ENCODE measurements at places on chromosomes 13 and 19.
A peak's percentile ranks its signal among the peaks of the same experiment; 100 is the strongest.

- DNase-seq: no peak
Observed at GRCh38 chr19:54477650-54478049, 4.6 kb upstream of the CDC42EP5 start.

DNA sequence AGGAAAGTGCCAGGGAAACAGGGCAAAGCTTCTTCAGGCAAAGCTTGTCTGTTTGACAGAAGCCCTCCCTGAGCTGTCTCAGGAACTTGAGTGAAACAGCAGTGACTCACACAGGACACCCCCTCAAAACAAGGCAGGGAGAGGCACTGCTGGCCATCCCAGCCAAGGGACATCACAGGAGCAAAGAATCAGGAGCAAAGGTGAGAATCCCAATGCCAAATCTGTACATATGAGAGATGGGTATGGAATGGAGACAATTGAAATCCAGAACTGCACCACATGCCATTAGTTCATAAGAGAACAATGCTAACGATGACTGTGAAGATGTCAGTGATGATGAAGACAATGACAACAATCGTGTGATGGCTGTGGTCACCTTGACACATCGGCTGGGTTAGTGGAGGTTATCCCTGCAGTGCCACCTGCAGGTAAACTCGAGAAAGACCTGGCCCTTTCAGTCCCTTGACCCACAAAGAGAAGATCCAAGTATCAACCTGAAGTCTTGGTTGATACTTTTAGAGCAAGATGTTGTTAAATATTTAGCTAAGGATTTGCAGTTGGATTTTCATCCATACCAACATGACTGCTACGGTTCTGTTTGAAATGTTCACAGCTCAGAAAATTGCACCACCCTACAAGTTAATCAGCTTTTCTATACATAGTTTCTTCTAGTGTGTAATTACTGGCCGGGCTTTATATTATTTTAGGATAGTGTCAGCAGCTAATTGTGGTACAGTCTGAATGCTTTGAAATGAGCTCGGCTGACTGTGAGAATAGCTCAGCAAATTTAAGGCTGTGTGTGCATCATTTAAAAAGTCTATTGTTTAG lies 42.0 kb upstream of the IPO5 start:
- DNase-seq: peak; percentile 36

DNA sequence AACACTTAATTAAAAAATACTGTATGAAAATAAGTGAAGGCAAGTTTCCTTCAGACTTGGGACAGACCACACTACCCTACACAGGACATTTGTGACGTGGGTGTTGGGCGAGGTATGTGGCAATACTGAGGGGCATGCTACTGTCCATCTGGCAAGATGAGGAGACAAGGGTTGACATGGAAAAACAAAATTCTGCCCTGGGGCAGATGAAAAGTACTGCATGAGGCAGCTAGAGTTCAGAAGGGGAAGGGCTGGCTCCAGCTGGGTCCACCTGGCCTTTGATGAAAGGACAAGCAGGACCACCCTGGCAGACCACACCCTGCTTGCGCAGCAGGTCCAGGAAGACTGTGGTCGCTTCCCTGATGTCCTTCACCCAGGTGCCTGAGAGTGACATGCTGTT lies 43.2 kb downstream of the LATS2 start:
- no peak for DNase-seq

- DNase-seq: no peak
Observed at GRCh38 chr19:16928916-16929315, 40.1 kb downstream of the F2RL3 start.

DNA sequence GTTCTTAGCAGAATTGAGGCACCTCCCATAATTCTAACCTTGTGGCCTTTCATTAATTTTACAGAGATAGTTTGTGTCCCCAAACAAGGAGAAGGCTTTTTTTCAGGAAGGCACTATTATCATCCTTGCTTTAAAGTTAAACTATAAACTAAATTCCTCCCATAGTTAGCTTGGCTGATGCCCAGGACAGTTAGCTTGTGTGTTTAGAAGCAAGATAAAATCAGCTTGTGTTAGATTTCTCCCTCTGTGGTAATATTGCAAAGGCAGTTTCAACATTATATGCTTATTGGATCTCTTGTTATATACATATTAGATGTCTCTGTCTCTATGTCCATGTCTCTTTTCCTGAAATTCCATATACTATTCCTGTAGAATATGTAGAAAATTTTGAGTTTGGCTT lies 342.7 kb downstream of the TBC1D4 start:
- DNase-seq: no peak

- no peak for DNase-seq
Observed at GRCh38 chr13:108451121-108451520, 178.3 kb upstream of the MYO16 start.

GRCh38 chr19:920051-920864 lies 3.1 kb downstream of the KISS1R start:
- DNase-seq: no peak

DNA sequence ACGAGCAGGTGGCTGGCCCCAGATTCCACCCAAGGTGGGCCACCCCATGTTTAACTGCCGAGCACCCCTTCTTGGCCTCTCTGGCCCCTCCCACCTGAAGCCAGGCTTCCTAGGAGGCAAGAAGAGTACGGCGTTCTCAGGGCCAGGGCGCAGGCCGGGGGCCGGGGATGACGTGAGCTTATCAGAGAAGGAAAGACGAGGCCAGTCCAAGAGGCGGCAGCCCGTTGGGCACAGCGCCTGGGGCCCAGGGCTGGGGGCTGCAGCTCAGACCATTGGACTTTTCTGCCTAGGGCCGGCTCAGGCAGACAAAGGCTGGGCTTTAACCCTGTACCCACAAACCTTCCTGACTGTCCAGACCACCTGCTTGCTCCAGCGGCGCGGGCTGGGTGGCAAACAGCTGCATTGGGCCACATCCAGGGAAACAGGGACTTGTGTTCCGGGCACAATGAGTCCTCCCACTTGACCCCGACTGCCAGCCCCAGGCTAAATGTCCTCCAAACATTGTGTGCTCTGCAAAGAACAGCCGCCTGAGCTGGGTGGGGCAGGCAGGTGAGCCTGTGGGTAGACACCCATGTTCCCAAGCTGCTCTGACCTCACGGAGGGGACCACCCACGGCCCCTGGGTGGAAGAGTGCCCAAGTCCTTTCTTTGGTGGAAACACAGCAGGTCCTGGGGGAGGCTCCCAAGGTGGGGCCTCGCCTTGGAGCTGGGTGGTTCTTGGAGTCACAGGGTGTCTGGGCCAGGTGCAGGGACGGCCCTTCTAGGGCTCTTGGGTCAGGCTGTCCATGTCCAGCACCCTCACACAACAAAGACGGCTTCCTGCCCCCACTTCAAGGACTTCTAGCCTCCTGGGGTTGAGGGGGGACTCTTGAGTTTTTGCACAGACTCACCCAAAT lies 21.9 kb downstream of the COMP start:
- no peak for DNase-seq

DNA sequence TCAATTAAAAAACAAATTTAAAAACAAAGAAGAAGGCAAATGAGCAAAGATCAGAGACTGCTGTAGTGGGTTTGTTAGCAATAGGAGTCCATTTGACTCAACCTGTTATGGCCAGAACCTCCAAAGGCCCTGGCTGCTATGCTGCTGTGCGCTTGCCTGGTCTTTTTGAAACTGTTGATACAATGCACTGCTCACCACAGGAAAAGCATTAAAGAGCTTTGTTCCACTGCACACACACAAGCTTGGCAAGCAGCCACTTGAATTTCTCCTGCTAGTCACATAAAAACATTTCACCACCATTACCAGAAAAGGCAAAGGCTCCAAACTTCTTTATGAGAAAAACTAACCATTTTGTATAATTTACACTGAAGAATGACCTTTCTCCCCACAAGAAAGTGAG lies 132.2 kb downstream of the FREM2 start:
- no peak for DNase-seq

DNA sequence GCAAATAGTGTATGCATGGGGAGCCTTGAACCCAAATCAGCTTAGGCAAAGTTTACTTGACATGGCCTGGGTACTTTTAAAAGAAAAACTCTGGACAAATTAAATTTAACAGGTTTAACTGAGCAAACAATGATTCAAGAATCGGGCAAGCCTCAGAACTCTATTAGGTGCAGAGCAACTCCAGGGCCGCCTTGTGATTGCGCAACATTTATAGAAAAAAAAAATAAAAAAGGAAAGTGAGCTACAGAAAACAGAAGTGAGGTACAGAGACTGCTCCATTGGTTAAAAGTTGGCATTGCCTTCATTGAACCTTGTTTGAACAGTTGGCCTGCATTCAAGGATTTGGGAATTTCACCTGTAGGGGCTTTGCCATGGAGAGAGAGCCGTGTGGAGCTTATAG lies 421.0 kb upstream of the TSHZ3 start:
- DNase-seq: no peak

DNA sequence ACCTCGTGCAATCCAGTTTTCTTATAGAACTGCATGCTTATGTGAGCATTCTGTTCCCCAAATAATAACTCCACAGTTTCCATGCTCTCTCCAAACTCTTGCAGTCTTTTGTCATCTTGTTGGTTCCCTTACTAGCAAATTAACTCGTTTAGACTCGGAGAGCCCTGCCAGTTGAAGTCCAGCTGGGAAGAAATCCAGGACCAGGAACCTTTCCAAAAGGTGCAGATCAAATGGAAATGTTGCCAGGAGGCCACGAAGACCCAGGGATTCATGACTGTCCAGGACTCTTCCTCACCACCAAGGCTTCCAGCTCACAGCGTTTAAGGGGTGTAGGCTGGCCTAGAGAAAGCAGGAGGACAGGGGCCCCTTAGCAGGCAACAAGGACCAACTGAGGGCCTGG lies 2.1 kb upstream of the TDRD12 start:
- DNase-seq: no peak

DNA sequence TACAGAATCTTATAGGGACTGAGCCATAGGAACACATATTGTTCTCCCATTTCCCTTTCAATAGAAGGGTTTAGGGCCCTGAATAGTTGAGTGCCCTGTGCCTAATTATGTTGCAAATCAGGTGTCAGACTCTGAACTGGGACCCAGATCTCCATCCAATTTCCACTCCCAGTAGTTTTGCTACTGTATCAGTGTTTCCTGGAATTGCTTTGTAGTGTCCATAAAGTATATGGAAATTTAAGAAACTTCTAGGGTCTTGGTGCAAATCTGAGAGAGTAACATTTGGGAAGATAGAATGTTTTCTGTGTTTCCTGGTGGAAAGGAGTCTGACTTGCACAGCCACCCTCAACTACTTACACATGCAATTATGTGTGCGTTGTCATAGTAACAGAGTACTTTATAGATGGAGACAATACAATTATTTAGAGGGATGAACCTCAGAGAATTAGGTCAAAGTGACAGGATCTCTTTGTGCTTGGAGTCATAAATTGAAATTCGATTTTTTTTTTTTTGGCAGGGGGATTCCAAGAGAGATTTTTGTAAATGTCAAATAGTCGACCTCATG lies 646 bp upstream of the SLC10A2 start:
- no peak for DNase-seq

DNA sequence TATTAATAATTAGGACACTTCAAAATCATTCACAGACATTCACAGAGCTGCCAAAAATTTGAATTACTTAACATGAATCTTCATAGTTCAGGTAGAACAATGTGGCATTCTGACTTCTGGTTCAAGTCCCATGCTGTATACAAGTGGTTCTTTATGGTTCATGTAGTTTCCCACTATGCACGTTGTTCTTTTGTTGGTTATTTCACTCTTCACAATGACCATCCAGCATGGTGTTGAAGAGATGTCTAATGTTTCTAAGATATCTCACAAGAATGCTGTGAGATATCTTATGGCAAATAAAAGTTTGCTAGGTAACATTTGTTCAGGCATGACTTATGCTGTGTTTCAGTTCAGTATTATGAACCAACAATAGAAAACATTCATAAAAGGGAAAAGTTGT lies 88.2 kb upstream of the SLITRK6 start:
- DNase-seq: no peak

DNA sequence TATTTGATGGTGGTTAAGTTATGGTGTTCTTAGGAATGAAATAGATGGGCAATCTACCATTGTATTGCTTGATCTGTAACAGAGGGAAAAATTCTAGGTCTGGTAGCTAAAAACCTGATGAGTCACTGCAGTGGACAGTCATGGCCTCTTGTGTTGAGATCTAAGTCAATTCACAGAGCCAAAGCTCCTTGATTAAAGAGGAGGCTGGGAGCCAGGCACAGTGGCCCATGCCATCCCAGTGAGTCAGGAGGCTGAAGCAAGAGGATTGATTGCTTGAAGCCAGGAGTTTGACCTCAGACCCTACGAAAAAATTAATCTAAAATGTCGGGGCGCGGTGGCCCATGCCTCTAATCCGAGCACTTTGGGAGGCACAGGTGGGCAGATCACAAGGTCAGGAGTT lies 67.1 kb upstream of the KPNA3 start:
- DNase-seq: no peak

DNA sequence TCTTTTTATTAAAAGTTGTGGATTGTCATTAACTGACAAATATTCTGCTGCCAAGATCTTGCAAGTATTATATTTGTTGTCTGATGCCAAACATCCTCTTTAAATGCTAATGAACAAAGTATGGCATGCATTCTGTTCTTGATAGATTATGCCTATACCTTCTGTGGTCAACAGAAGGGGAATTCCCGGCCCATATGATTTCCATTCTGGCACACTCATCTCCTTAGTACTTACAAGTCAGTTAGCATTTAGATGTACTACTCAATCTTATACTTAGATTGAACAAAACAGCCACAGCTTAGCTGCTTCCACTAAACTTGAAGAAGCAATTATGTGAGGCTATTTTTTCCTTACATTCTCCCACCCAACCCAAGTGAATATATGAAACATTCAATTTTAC lies 246.1 kb upstream of the DACH1 start:
- no peak for DNase-seq

DNA sequence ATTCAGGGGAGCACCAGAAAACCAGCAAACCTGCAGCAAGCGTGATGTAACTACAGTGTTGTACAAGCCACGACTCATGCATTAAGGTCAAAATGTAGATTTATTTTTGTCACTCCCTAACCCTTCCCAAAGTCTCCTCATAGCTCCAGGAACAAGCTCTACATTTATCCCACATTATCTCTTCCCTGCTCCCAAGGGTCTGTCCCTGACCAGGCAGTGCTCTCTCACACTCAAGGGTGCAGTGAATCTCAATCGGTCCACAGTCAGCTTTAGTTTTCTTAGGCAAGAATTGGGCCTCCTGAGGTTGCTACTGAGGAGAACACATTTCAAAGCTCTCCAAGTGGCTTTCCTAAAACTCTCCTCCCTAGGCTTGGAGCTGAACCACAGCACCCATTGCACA lies 219.4 kb downstream of the NHLRC3 start:
- DNase-seq: no peak
